Left ventricle myocardium inferior (tissue), 1 donor: ENCODE measurements at places on chromosomes 2 and 18. TPM values are rescaled to one million over a fixed set of nuclear protein-coding genes. Genes with fewer than 3 reads are reported as not detected.

GRCh38 chr2:227515742-227516141 lies 43.8 kb downstream of the AGFG1 start:
- no peak overlapping the region for H3K4me3 ChIP-seq
- no peaks in the 10 kb centered on the region for H3K36me3 ChIP-seq
- no peaks in the 10 kb centered on the region for H3K27me3 ChIP-seq
- no peak for DNase-seq

DNA sequence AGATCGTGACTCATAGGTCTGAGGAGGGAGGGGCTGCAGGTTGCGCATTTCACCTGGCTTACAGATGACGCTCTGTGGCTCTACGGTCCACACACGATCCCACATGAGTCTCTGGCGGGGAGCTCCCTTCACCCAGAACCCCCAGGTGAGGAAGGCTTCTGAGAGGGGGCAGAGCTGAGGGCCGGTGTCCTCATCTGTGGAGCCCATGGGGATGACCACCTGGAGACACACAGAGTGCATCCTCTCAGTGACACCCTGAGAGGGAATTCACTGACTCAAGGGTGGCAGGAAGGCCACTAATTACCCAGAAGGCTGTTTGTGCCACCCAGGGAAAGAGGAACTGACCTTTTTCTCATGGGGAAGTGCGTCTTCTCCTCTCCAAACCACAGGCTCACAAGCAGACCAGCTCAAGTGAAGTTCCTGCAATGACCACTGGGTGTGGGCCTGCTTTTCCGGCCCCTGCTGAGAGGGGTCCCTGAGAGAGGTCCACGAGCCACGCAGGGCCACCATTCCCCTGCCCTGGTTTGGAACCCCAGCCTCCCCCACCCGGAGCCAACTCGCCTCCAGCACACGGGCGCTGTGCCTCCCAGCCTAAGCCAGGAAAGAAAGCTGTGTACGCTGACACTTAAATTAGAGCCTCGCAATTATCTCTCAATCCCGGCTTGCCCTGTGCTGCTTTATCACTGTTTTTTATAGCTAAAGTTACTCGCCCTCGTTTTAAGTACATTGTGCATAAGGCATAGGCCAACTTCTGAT lies 114.1 kb downstream of the BCL11A start:
- DNase-seq = peak; percentile 39
- H3K36me3 ChIP-seq = no peaks in the 10 kb centered on the region
- peaks cover 40% of the 10 kb centered on the region for H3K4me1 ChIP-seq
- H3K27me3 ChIP-seq = no peaks in the 10 kb centered on the region
- peak overlapping the region; percentile 84 for H3K27ac ChIP-seq

DNA sequence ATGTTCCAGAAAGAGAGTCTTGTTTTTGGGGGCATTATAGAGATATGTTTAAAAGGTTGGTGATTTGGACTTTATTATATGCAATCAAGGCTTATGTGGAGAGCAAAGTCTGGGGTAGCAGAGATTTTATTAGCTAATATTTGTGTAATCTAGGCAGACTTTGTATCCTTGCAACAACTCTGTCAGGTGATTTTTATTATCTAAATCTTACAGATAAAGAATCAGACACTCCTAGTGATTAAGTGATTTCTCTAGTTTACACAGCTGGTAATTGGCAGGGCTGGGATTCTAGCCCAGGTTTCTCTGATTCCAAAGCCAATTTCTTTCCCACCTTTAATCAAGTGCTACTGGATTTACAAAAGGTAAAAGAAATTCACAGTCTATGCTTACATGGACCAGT lies 33.3 kb upstream of the NCK2 start:
- H3K36me3 ChIP-seq = no peaks in the 10 kb centered on the region
- DNase-seq = no peak
- no peak overlapping the region for H3K4me3 ChIP-seq
- H3K4me1 ChIP-seq = no peaks in the 10 kb centered on the region

- no peak for DNase-seq
- peaks cover 2% of the 10 kb centered on the region for H3K27me3 ChIP-seq
- no peak overlapping the region for H3K27ac ChIP-seq
- H3K4me3 ChIP-seq = no peak overlapping the region
- no peaks in the 10 kb centered on the region for H3K4me1 ChIP-seq
Observed at GRCh38 chr2:50529600-50530218, 502.2 kb downstream of the NRXN1 start.

The FBXO15 gene
- total RNA-seq = not detected

GRCh38 chr18:49898421-49898820 lies 85.1 kb upstream of the ACAA2 start:
- H3K4me1 ChIP-seq = no peaks in the 10 kb centered on the region
- no peaks in the 10 kb centered on the region for H3K36me3 ChIP-seq
- H3K27ac ChIP-seq = no peak overlapping the region

DNA sequence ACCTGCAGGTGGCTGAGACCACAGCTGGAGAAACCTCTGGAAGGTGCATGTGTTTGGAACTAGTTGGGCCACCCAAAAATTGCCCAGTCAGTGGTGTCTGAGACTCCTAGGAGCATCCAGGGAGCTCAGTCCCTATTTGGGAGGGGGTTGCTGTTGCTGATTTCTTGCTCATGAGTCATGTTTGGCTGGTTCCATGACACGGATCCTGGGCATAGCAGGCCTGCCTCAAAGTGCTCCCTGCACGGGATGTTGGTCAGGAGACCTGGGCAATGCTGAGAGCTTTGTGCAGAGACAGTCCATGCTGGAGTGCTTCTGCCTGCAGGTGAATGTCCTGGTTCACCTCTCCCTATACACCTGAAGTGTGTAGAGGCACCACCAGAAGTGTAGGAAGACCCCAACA lies 194.2 kb downstream of the GLI2 start:
- no peak for DNase-seq
- H3K36me3 ChIP-seq = no peaks in the 10 kb centered on the region
- H3K4me1 ChIP-seq = no peaks in the 10 kb centered on the region
- no peaks in the 10 kb centered on the region for H3K27me3 ChIP-seq

The TOGARAM2 gene
- total RNA-seq = 51.9 TPM

The LGALSL gene
- total RNA-seq = 8.1 TPM

- no peak overlapping the region for H3K4me3 ChIP-seq
- DNase-seq = no peak
- H3K27ac ChIP-seq = no peak overlapping the region
- no peaks in the 10 kb centered on the region for H3K27me3 ChIP-seq
- H3K36me3 ChIP-seq = peaks cover 49% of the 10 kb centered on the region
Observed at GRCh38 chr2:71380665-71381064, 49.1 kb downstream of the ZNF638 start.

GRCh38 chr2:217467331-217467730 lies 535.5 kb downstream of the TNS1 start:
- no peak overlapping the region for H3K27ac ChIP-seq
- no peaks in the 10 kb centered on the region for H3K27me3 ChIP-seq
- H3K36me3 ChIP-seq = no peaks in the 10 kb centered on the region
- no peak for DNase-seq
- H3K4me3 ChIP-seq = no peak overlapping the region

The INHBB gene
- total RNA-seq = 3.2 TPM

GRCh38 chr2:29525921-29526320 lies 395.5 kb downstream of the ALK start:
- peaks cover 14% of the 10 kb centered on the region for H3K4me1 ChIP-seq
- no peak for DNase-seq
- H3K4me3 ChIP-seq = no peak overlapping the region
- H3K27ac ChIP-seq = no peak overlapping the region
- H3K36me3 ChIP-seq = no peaks in the 10 kb centered on the region
- H3K27me3 ChIP-seq = peaks cover 75% of the 10 kb centered on the region

The KIAA2012 gene
- not detected for total RNA-seq

GRCh38 chr2:239496700-239497099 lies 95.9 kb upstream of the HDAC4 start:
- peaks cover 5% of the 10 kb centered on the region for H3K4me1 ChIP-seq
- H3K27me3 ChIP-seq = peaks cover 70% of the 10 kb centered on the region
- no peak overlapping the region for H3K4me3 ChIP-seq
- no peaks in the 10 kb centered on the region for H3K36me3 ChIP-seq

DNA sequence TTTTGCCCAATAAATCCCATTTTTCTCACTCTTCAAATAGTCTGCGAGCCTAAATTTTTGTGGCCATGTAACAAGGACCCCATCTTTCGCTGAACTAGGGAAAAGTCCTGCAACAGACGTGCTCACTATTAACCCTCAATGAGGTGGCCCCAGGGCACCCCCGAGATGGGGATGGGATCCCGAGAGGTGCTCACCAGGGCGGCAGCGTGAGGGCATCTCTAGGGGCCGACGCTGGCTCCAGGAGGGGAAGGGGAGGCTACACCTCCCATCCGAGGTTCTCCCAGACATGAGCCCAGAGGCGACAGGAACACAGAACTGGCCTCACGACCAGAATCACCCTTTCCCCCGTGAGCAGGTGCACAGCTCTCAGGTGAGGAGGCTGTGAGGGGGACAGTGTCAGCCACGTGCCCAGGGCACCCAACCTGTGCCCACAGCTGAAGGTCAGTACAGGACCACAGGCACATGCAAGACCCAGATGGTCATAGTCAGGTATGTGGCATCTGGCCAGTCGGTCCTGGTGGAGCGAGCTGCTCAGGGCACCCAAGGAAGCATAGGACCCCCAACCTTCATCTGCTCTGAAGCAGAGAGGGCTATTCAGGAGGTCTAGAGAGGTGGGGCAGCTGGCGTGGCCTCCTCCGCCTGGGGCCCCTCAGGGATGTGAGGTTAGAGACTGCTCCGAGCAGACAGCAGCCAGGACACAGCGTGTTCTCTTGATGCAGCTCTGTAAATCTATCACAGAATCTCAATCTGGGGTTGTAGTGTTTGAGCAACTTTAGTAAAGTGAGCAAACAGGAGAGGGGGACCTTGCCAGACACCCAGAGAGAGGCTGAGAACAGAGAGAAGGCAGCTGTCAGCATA lies 62.8 kb downstream of the PXDN start:
- peaks cover 36% of the 10 kb centered on the region for H3K4me1 ChIP-seq
- H3K27me3 ChIP-seq = peaks cover 6% of the 10 kb centered on the region
- no peak for DNase-seq
- peaks cover 53% of the 10 kb centered on the region for H3K36me3 ChIP-seq
- H3K4me3 ChIP-seq = no peak overlapping the region
- H3K27ac ChIP-seq = peak overlapping the region; percentile 27

DNA sequence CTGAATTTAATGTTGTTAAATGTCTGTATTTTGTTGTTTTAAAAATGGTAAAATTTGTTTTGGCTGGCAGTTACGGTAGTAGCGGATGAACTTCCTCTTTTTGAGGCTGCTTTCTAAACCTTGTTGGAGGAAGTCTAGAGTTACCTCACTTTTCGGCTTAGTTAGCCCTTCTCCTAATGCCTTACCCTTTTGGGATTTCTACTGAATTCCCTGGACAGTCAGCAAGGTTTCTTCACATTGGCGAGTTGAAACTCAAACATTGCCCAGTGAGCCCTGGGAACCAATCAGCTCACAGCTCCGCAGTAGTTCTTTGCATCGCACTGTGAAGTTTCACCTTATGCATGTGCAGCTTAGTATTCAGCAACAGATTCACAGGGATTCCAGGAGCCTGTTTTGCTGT lies 55.2 kb downstream of the TMEM247 start:
- no peaks in the 10 kb centered on the region for H3K27me3 ChIP-seq
- peaks cover 5% of the 10 kb centered on the region for H3K36me3 ChIP-seq
- no peak overlapping the region for H3K27ac ChIP-seq
- H3K4me1 ChIP-seq = peaks cover 2% of the 10 kb centered on the region
- DNase-seq = no peak

DNA sequence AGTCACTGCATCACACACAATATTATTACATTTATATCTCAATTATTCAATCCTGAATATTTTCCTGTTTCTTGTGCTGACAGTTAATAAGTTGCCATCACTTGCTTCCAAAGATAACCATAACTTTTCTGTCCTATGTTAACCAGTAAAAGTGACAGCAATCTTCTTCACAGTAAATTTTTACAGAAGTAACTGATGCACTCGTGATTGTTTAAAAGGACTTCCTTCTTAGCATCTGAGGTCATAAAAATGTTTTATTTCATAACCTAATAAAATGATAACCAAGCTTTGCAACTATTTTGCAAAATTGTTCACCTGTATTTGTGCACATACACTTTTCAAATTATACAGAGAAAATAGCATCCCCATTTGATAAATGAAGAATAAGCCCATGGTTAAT lies 20.6 kb upstream of the ANKRD62 start:
- no peaks in the 10 kb centered on the region for H3K4me1 ChIP-seq
- H3K27me3 ChIP-seq = peaks cover under 1% of the 10 kb centered on the region
- H3K4me3 ChIP-seq = no peak overlapping the region
- H3K27ac ChIP-seq = no peak overlapping the region
- DNase-seq = no peak

The CDC42EP3 gene
- 81.9 TPM for total RNA-seq

The RAPGEF4 gene
- total RNA-seq = 3.7 TPM

The CHAC2 gene
- 3.8 TPM for total RNA-seq

DNA sequence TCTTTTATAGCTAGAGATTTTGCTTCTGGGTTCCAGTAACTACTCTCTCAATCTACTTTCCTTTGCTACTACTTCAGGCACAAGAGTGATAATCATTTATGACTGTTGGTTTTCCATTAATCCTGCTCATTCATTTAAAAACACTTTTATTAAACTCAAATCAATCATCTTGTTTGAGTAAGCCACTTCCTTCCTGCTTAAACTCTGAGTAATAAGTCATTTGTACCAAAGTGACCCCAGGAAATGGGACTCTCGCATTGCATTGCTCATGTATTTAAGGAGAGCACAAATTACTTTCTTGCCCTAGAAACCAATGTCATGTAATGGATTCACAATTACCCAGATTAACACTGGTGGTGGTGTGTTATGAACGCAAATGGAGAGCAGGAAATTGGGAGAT lies 270.7 kb upstream of the HNMT start:
- H3K36me3 ChIP-seq = no peaks in the 10 kb centered on the region
- H3K27me3 ChIP-seq = no peaks in the 10 kb centered on the region
- no peak overlapping the region for H3K4me3 ChIP-seq
- H3K27ac ChIP-seq = no peak overlapping the region

GRCh38 chr2:194815475-194815874 lies 841.6 kb upstream of the SLC39A10 start:
- DNase-seq = no peak
- no peaks in the 10 kb centered on the region for H3K27me3 ChIP-seq
- no peaks in the 10 kb centered on the region for H3K36me3 ChIP-seq
- H3K4me1 ChIP-seq = no peaks in the 10 kb centered on the region

GRCh38 chr2:241130316-241130715 lies 19.0 kb downstream of the PASK start:
- no peak for DNase-seq
- no peaks in the 10 kb centered on the region for H3K36me3 ChIP-seq
- no peak overlapping the region for H3K27ac ChIP-seq
- no peak overlapping the region for H3K4me3 ChIP-seq
- H3K4me1 ChIP-seq = no peaks in the 10 kb centered on the region

- peak; percentile 37 for DNase-seq
- peaks cover 41% of the 10 kb centered on the region for H3K36me3 ChIP-seq
- no peaks in the 10 kb centered on the region for H3K27me3 ChIP-seq
Observed at GRCh38 chr2:112004253-112004645, 50.8 kb upstream of the TMEM87B start.

The QPCT gene
- 2.0 TPM for total RNA-seq

The UGT1A4 gene
- not detected for total RNA-seq

- no peak for DNase-seq
- peaks cover 21% of the 10 kb centered on the region for H3K27me3 ChIP-seq
- no peaks in the 10 kb centered on the region for H3K36me3 ChIP-seq
- H3K4me1 ChIP-seq = peaks cover 3% of the 10 kb centered on the region
- no peak overlapping the region for H3K27ac ChIP-seq
- H3K4me3 ChIP-seq = no peak overlapping the region
Observed at GRCh38 chr18:49862656-49863385, 49.5 kb upstream of the ACAA2 start.

GRCh38 chr2:3642521-3643215 lies 15.3 kb upstream of the ALLC start:
- H3K4me1 ChIP-seq = no peaks in the 10 kb centered on the region
- H3K4me3 ChIP-seq = no peak overlapping the region
- H3K36me3 ChIP-seq = no peaks in the 10 kb centered on the region
- H3K27me3 ChIP-seq = no peaks in the 10 kb centered on the region

- no peaks in the 10 kb centered on the region for H3K36me3 ChIP-seq
- DNase-seq = no peak
- H3K4me3 ChIP-seq = no peak overlapping the region
Observed at GRCh38 chr18:45670281-45670962, 53.6 kb upstream of the SLC14A1 start.
